Glutamatergic neuron (in vitro differentiated cells): ENCODE measurements at places on chromosomes 6 and 20.

GRCh38 chr20:37821696-37822095 lies 81.2 kb upstream of the VSTM2L start:
- no peak for DNase-seq

DNA sequence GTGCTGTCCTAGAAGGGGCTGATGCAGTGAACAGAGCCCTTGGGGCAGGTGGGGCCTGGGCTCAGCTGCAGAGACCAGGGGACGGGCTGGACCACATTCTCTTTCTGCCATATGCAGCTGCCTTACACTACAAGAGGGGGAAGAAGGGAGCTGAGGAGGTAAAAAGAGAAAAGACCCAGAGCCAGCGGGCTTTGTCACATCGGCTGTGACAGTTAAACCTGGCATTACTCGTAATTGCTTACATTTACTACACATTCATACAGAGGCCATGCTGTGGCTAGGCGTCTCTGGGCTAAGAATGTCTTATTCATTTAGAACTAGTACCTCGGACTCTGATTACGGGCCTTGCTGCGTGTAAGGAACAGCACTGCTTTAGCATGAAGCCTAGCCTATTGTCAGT lies 12.8 kb upstream of the MAS1L start:
- no peak for DNase-seq

- no peak for DNase-seq
Observed at GRCh38 chr20:19654921-19655320, 103.1 kb upstream of the RIN2 start.

DNA sequence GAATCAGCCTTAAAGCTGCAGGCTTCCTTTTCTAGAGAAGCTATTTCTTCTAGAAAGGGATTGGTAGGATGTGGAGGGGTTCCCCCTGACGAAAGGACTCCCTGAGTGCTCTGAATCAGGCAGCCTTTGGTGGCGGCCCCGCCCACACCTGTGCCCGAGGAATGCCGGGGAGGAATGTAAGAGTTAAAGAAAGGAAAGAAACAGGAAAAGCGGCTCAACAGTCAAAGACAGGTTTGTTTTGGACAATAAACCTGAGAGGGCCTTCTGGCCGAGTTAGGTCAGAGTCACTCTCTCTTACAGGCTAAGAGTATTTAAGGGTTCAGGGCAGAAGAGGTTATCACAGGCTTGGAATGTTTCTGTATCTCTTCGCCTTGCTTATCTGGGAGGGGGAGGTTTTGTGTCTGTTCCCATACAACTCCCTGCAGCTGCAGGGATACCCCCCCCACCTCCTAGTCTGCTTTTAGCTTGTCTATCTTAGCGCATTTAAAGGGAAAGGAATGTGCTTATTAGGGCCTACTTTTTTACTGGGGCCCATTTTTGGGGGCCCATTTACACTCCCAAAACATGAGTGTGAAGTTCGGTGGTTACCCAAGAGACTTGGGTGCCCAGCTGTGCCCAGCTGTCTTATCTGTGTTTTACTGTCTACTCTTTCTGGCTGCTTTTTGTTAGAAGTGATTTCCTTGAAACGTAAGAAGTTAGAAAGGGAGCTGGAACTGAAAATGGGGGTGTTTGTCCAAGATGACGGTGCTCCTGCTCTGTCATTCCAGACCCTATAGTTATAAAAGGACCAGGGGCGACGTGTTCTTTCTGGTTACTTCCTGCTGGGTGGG lies 32.8 kb downstream of the DYNLT1 start:
- DNase-seq: no peak

- DNase-seq: no peak
Observed at GRCh38 chr6:10401632-10402223, 13.1 kb downstream of the TFAP2A start.

- DNase-seq: no peak
Observed at GRCh38 chr6:73747289-73747688, 51.3 kb downstream of the CD109 start.

GRCh38 chr20:40583636-40584035 lies 105.4 kb downstream of the MAFB start:
- no peak for DNase-seq

GRCh38 chr6:142861711-142862110 lies 83.3 kb downstream of the HIVEP2 start:
- no peak for DNase-seq

GRCh38 chr6:117907601-117908245 lies 659 bp downstream of the SLC35F1 start:
- peak; percentile 71 for DNase-seq

- no peak for DNase-seq
Observed at GRCh38 chr6:32953775-32954174, 878 bp upstream of the HLA-DMA start.

- DNase-seq: no peak
Observed at GRCh38 chr6:3239110-3239830, 11.8 kb upstream of the TUBB2B start.

DNA sequence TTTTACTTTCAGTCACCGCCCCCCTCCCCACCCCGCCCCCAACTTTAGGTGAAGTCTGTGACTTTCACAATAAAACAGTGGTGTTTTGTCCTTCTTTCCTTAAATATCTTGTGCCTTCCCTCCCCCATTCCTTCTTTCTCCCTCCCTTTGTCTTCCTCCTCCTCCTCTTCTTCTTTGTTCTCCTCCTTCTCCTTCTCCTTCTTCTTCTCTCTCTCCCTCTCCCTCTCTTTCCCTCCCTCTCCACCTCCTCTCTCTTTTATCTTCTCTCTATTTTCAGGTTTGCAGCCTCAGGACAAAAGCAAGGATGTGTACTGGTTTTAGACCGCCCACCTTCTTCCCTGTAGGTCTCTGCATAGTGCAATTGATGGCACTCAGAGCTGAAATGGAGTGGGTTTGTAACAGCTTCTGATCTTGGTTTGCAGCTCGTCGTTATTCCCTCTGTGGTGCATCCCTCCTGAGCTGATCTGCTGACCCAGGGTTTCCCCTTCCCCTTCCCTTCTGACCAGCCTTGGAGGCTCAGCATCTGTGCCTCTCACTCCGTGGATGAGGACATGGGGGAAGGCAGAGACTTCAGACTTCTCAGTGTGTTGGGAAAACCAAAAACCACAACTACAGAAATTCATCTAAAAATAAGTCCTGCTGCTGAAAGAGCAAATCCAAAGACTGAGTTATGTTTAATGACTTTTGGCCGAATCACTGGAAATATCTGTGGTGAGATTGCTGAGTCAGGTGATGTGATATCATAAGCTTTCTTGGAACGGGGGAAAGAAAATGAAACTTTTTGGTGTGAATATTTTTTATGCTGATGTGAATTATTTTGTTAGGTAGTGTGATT lies 6.9 kb downstream of the VGLL2 start:
- no peak for DNase-seq

DNA sequence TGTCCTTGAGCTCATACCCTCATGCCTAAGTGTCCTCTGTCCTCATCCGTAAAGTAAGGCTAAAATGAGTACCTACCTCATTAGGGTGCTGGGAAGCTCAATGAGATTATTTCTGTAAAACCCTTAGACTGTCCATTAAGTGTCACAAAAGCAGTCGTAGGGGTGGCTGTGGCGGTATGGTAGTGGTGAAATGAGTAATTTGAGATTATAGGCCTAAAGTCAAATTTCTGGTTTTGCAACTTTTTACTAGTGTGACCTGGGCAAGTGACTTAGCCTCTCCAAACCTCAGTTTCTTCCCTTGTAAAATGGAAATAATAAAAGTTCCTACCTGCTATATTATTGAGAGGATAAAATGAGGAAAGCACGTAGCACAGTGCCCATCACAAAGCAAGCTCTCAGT lies 148.2 kb upstream of the AKAP12 start:
- no peak for DNase-seq

DNA sequence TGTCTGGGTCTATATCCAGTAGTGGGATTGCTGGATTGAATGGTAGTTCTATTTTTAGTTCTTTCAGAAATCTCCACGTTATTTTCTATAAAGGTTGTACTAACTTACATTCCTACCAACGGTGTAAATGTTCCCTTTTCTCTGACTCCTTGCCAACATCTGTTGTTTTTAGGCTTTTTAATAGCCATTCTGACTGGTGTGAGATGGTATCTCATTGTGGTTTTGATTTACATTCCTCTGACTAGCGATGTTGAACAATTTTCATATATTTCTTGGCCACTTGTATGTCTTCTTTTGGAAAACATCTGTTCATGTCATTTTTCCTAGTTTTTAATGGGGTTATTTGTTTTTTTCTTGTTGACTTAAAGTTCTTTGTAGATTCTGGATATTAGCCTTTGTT lies 99.3 kb downstream of the BMP2 start:
- DNase-seq: no peak

DNA sequence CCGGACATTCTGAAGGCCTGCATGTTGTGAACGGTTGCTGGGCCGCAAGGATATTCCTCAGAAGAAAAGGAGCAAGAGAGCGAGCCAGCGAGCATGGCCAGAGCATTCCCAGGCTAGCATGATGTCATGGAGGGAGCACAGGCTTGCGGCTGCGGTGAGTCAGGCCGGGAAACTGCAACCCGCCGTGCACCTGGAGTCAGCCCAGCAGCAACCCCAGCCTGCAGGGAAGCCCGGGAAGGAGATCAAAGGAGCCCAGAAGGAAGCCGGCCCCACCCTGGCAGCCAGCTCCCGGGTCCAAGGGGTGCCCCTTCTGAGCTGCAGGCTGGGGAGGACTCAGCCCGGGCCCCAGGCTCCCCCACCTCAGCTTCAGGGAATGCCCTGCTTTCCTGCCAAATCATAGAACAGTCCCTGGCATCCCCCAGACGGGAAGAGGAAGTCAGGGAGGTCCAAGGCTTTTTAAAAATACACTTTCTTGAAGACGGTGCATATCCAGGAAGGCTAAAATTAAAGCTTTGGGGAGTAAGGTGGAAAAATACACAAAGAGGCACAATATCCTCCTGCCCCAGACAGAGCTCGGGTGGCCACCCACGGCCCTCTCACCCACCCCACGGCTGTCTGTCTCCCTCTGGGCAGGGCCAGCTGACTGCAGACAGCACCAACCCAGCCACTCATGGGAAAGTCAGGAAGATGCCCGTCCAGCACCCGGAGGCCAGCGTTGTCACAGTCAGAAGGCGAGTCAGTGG lies 53.7 kb downstream of the BMP7 start:
- peak; percentile 48 for DNase-seq

DNA sequence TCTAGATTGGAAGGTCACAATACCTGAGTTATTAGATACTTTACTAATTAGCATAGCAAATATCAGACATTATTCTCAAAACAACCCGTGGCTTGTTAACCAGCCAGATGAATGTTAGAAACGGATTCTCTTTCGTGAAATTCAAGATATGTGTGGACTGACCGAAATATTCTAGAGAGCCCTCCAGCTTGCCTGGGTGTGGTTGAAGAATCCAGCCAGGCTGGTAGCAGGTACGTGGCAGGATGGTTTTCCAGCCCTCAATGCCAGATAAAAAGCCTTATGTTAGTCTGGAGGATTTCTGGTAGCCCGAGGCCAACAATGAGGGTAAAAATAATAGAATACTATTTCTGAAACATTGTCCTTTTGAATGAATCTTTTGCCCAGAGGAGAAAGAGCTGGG lies 19.3 kb downstream of the ECT2L start:
- no peak for DNase-seq

- DNase-seq: no peak
Observed at GRCh38 chr20:51529081-51529681, 13.3 kb downstream of the NFATC2 start.

GRCh38 chr6:118921084-118921483 lies 13.9 kb downstream of the MCM9 start:
- DNase-seq: no peak

DNA sequence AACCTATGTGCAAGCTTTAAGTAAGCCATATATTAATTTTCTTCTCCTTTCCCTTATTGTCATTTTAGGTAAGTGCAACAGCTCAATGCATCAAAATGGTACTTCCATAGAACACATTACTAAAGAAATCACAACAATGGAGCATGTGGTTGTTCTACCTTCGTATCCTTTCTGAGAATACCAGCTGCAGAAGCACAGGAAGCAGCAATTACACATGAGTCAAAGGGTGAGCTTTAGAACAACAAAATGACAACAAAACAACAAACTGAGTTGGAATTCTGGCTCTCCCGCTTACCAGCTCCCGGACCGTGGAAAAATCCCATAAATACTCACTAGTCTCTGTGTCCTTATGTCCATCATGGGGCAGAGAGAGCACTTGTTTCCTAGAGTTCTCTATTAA lies 108.9 kb downstream of the BCAS1 start:
- DNase-seq: no peak

GRCh38 chr6:155582016-155582991 lies 126.7 kb upstream of the NOX3 start:
- DNase-seq: no peak

DNA sequence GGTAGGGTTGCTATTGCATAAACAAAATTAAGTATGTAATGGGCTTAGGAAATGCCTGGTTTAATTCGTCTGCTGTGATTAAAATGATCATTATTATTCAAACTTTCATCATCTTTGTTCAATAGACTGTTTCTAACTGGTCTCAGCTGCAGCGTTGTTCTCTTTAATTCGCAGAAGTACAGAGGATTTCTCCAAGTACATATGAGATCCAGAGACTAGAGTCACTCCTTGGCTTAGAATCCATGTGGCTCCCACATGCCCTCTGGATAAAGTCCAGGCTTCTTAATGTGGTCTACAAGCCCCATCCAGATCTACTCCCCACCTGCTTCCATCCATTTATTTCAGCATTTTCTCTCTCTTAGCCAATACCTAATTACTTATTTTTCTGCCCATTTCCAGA lies 1.1 kb upstream of the ZBTB24 start:
- no peak for DNase-seq

DNA sequence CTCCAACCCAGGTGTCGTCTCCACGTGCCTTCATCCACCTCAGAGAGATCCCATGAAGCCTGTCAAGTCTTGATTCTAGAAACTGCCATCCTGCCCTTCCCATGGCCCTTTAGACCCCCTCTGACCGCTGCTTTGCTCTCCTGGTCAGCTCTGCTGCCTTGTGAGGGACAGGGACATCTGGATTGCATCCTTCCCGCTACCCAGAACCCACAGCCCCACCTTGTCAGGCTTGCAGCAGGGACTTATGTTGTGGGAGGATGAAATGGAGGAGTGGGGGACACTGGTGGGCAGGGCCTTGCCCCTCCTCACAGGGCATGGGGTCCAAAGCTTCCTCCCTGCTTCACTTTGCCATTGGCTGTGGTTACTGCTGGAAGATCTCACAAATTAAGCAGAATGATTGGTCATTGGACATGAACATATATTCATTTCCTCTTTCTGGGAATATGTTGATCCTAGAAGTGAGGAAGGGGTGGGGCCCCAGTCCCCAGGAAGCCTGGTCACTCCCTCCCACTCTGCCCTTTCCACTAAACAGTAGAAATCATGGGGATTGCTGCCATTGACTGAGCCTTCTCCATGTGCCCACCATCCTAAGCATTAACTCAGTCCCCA lies 4.5 kb downstream of the GLP1R start:
- DNase-seq: no peak

GRCh38 chr6:76134651-76135050 lies 62.2 kb upstream of the IMPG1 start:
- no peak for DNase-seq
